Suprapubic skin (tissue), 4 donors: ENCODE measurements at places on chromosomes 1 and 21.

GRCh38 chr1:98964198-98964597, 40.5 kb downstream of the PLPPR5 start:
- no peaks in the 10 kb centered on the region for H3K4me1 ChIP-seq
- H3K27me3 ChIP-seq = no peaks in the 10 kb centered on the region
- no peak overlapping the region for H3K27ac ChIP-seq
- no peak for DNase-seq
- no peaks in the 10 kb centered on the region for H3K36me3 ChIP-seq

GRCh38 chr1:6287431-6287886, 26.6 kb upstream of the GPR153 start:
- H3K27ac ChIP-seq = no peak overlapping the region
- no peak overlapping the region for H3K4me3 ChIP-seq
- H3K4me1 ChIP-seq = peaks cover 21% of the 10 kb centered on the region
- no peaks in the 10 kb centered on the region for H3K36me3 ChIP-seq

GRCh38 chr1:178382372-178382771, 114.4 kb downstream of the CLEC20A start:
- H3K36me3 ChIP-seq = no peaks in the 10 kb centered on the region
- no peaks in the 10 kb centered on the region for H3K4me1 ChIP-seq
- no peaks in the 10 kb centered on the region for H3K27me3 ChIP-seq
- DNase-seq = no peak

GRCh38 chr1:117644696-117645311, 39.0 kb downstream of the TENT5C start:
- peaks cover 3% of the 10 kb centered on the region for H3K4me1 ChIP-seq
- DNase-seq = no peak
- no peak overlapping the region for H3K4me3 ChIP-seq
- H3K27me3 ChIP-seq = no peaks in the 10 kb centered on the region
- H3K36me3 ChIP-seq = no peaks in the 10 kb centered on the region

GRCh38 chr1:77313491-77313890, 31.7 kb downstream of the AK5 start:
- DNase-seq = no peak
- H3K4me3 ChIP-seq = no peak overlapping the region
- no peaks in the 10 kb centered on the region for H3K36me3 ChIP-seq
- no peaks in the 10 kb centered on the region for H3K4me1 ChIP-seq
- no peak overlapping the region for H3K27ac ChIP-seq

DNA sequence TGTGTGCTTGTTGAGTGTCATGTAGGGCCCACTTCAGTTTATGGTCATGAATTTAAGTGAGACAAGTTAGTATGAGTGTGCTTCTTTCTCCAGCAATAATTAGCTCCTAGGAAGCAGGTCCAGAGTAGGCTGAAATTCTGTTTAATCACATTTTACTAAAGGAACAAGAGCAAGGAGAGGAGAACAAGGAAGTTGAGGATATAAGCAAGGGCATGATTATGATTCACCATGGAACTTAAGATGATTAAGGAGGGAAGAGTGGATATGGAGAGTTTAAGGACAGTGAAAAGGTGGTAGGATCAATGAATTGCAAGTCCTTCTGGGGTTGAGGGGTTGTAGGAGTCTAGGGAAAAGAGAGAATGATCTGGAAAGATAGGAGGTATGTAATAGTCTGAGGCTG, 3.1 kb upstream of the DIPK1A start:
- H3K27ac ChIP-seq = no peak overlapping the region
- no peak for DNase-seq
- no peak overlapping the region for H3K4me3 ChIP-seq
- H3K36me3 ChIP-seq = no peaks in the 10 kb centered on the region
